T47D (cell line): ENCODE measurements at places on chromosomes 3 and 15.

- no peak for DNase-seq
Measured at GRCh38 chr3:59772416-59773408, 722.9 kb upstream of the CFAP20DC start.

GRCh38 chr15:101070502-101071273 lies 151.5 kb downstream of the LRRK1 start:
- no peak for DNase-seq

- no peak for DNase-seq
Measured at GRCh38 chr15:33211176-33211808, 16.8 kb upstream of the FMN1 start.

- DNase-seq = peak; percentile 31
Measured at GRCh38 chr15:87672309-87673288, 583.9 kb downstream of the NTRK3 start.

DNA sequence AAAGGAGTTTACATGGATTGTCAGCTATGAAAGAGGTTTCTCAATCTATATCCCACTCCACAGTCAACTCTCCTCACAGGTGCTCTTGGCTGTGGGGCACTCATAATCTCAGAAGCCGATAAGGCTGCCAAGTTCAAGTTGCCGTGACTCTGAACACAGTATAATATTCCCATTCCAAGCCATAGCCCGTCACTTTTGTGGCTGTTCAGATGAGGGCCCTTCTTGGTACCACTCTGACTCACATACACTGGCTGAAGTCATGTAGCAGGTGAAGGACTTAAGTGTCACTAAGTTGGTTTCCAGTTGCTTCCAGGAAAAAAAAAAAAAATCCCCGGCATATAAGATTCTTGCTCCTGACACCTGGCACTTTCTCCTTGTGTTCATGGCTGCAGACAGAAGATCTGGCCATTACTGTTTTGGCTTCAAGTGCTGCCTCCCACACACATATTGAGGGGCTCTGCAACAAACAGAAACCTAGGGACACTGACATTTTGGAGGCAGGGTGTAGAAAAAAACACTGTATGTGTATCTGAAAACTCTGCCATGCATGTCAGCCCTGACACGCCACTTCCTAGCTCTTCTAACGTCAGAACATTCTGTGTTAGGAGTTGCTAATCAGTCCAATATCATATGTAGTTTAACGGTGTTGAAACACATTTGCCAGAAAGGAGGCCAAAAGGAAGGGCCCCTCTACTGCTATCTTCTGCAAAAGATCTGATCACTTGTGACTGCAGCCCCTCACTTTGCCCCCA lies 170.2 kb upstream of the ICE2 start:
- DNase-seq = no peak

GRCh38 chr3:111745786-111746185 lies 113.3 kb upstream of the PHLDB2 start:
- DNase-seq = peak; percentile 52

GRCh38 chr15:50765195-50765967 lies at the start of gene SPPL2A:
Gene SPPL2A, minus strand, starts transcription at chr15:50765706. Its CDS starts 173 bp downstream, at chr15:50765533.
- DNase-seq = peak; percentile 81
